Suppressor macrophage (primary cell): ENCODE measurements at places on chromosomes 16 and 17.

GRCh38 chr17:4998027-4998731 lies 429 bp downstream of the KIF1C start:
- no peak for DNase-seq

DNA sequence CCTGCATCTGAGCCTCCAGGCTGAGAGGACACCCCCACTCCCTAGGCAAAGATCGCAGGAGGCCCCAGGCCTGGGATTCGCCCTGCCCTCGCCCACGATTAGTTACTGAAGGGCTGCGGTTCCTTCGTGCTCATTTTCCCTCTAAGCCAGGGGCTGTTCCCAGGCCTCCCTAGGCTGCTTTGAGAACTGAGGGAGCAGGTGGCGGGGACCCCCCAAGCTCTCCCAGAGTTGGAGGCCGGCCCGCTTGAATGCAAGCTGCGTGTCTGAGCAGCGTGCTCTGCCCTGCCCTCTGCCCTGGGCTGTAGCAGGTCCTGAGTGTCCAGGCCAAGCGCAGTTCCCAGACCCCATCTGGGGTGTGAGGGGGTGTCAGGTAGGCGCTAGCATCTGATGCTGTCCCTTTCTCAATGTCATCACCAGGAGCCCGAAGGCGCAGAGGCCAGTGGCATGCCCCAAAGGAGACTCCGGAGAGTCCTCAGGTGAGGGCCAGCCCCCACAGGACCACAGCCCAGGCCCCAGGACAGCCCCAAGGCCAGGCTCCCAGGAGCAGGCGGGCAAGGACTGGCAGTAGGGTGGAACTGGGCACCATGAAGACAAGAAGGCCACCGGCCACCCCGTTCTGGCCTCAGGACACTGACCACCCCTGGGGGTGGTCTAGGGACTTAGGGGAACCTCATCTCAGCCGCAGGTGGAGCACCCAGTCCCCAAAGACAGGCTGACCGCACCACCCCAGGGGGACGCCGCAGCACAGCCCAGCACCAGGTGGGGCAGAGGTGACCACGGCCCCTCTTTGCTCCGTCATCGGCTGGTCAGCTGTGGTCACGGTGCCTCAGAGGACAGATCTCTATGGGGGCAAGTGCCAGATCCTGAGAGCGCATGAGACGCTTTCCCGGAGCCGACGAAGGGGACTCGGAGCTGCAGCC lies 14.6 kb downstream of the ENDOV start:
- no peak for DNase-seq

- no peak for DNase-seq
These were observed 55.4 kb upstream of the ENDOV start for GRCh38 chr17:80359422-80360110.

GRCh38 chr17:67992548-67993152 lies 3.6 kb downstream of the C17orf58 start:
- DNase-seq = peak; percentile 35

DNA sequence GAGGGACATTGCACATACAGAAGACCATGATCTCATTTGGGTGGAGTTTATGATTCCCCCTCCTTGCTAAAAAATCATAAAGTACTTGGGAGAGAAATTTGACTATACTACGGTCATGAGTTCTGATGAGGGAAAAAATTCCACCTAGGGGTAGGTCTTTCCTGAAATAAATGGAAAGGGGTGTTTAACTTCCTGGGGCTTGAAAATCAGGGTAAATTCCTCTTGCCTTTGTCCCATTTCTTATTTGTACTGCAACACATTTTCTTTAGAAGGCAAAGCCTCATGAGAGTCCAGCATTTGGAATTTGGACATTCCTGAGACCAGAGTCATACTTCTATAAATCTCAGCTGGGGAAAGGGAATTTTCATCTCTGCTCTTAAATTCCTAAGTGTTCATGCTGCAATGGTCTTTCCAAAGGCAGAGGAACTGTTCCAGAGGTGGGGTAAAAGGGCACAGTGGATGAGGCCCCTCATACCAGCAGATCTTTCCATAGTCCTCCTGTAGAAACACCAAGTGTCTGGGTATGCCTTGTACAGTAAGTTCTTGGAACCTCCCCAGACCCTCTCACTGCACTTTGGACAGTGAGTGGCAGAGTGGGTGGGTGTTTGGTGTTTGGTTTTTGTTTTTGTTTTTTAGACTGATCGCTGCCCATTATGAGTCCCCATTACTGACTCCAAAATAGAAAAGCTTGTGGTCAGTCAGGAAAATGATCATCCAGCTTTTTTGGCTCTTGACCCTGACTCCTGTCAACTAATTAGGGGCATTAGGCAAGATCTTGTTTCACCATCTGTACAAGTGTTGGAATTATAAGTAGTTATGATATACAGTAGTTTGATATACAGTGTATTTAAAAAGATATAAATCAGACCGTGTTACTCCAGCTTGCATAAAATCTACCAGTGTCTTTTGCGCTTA lies 6.0 kb downstream of the LYRM1 start:
- DNase-seq = no peak

DNA sequence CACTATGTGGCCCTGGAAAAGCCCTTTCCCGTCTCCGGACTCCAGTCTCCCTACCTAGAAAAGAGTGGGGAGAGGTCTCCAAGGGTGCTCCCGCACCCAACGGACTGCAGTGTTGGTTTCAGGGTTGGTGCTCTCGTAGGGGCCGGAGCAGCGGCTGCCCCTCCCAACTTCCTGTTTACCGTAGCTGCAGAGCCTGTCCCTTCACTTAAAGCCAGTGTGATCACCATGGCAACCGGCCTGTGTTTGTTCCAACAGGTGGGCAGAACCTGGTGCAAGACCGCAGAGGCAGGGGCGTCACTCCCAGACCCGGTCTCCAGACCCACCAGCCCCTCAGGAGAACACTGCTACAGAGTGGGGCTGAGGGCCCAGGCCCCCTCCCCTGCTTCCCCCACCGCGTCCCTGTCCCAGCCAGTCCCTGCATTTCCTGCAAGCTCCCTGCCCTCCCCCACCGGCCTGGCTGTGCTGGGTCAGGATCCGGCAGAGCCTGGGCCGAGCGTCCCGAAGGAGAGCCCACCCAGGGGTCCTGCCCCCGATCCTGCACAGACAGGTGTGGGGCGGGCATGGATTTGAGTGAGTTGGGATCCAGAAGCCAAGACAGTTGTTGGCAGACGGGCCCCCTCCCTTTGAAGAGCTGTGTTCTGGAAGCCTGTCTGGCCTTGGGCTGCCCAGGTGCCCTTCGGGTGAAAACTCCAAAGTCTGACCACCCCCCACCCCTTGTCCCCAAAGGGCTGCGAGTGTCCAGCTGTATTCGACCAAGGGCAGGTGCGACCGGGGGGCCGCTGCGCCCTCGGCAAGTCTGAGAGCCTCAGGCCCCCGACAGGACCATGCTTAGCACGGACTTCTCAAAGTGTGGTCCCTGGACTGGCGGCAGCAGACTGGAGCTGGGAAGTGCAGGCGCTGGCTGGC lies 1.5 kb upstream of the BAIAP3 start:
- peak; percentile 72 for DNase-seq

- no peak for DNase-seq
These were observed 103.0 kb upstream of the ELAC2 start for GRCh38 chr17:13120864-13121263.

- DNase-seq = peak; percentile 84
These were observed 25.7 kb downstream of the CIBAR2 start for GRCh38 chr16:85086347-85087291.

DNA sequence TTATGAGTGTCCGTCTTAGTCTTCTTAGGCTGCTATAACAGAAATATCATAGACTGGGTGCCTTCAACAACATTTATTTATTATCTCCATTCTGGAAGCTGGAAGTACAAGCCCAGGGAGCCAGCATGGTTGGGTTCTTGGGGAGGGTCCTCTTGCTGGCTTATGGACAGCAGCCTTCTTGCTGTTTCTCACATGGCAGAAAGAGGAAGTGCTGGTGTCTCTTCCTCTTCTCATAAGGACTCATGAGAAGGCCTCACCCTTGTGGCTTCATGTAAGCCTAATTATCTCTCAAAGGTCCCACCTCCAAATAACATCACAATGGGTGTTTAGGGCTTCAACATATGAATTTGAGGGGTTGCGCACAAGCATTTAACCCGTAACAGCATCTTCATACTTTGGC lies 207.0 kb upstream of the COX10 start:
- DNase-seq = peak; percentile 58

- peak; percentile 65 for DNase-seq
These were observed 13.1 kb upstream of the SREBF1 start for GRCh38 chr17:17849845-17850373.

DNA sequence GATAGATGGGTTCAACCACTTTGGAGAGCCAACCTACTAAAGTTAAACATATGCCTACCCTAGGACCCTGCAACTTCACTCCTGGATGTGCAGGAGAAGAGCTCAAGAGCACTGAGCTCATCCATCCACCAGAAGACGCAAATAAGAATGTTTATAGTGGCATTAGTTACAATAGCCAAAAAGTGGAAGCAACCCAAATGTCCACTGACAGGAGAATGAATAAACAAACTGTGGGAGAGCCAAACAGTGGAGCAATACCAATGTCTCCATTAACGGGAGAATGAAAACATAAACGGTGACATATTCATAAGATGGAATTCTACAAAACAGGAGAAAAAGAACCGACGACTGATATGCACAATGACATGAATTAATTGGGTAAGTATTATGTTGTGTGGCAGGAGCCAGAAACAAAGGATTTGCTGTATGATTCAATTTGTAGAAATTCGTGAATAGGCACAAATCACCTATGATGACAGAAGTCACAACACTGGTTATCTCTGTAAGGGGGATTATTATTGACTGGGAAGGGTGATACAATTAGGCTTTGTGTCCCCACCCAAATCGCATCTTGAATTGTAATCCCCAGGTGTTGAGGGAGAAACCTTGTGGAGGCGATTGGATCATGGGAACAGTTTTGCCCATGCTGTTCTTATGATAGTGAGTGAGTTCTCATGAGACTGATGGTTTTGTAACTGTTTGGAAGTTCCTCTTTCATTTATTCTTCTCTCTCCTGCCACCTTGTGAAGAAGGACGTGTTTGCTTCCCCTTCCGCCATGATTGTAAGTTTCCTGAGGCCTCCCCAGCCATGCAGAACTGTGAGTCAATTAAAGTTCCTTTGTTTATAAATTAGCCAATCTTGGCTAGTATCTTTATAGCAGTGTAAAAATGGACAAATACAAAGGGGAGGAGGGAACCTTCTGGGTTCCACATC lies 57.9 kb upstream of the PLCG2 start:
- DNase-seq = peak; percentile 53

- no peak for DNase-seq
These were observed 69.8 kb upstream of the METRNL start for GRCh38 chr17:83009414-83010205.

GRCh38 chr17:82963104-82963950 lies 116.1 kb upstream of the METRNL start:
- DNase-seq = peak; percentile 93

DNA sequence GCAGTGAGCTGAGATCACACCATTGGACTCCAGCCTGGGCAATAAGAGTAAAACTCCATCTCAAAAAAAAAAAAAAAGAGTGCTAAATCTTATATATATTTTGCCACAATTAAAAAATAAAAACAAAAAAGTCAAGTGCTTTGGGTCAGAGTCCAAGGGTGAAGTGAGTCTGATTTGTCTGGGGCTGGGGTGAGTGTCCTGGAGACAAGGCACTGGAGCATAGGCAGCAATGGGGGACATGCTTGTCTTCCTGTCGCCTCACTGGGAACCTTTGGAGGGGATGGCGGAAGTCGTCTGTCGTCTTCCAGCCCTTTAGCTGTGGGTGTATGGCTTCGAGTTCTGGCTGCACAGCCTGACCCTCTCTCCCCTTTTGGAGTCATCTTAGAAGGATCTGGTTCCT lies 167.1 kb downstream of the NTN1 start:
- DNase-seq = no peak

GRCh38 chr17:57109393-57110151 lies 24.5 kb downstream of the AKAP1 start:
- DNase-seq = no peak

DNA sequence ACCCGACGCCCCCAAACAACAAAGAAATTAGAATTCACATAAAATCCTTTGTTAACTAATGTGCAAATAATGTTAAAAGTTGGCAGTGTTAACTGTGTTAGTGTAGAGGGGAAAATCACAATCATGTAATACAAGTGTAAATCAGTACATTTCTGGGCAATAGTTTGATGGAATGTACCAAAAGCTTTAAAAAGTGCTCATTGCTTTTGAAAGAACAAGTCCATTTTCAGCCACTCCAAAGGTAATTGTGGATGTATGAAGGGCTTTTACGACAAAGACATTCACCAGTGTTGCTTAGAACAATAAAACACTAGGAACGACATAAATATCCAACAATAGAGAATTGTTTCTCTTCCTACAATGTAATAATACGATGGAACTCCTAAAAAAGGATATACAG lies 9.1 kb downstream of the GLOD4 start:
- DNase-seq = no peak

DNA sequence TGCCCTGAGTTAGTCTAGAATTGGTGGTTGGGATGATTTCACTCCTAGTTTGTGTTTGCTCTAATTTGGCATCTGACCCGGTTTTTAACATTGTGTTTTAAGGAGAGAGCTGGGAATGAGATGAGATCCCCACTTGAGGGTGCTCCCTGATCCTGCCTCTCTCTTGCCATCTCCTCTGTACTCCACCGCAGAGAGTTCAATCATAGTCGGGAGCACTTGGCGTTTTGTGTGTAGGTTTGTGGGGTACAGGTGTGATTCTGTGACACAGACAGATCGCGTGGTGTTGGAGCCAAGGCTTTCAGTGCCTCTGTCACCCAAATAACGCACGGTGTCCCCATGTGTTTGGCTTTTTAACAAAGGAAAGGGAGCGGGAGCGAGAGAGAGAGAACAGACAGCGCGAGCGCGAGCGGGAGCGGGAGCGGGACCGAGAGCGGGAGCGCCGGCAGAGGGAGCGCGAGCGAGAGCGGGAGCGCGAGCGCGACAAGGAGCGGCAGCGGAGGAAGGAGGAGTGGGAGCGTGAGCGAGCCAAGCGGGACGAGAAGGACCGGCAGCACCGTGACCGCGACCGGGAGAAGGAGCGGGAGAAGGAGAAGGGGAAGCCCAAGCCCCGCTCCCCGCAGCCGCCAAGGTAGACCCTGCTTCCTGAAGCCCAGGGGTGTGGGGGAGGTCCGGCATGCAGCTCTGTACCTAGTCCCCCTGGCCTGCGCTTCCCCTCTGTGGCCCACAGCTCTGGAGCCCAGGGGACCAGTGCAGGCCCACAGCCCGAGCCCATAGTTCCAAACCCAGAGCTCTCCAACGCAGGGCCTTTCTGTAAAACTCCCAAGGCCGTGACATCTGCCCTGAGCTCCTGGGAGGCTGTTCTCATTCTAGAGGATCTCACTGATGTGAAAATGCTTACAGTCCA lies 27.2 kb upstream of the IL17C start:
- DNase-seq = no peak

- peak; percentile 26 for DNase-seq
These were observed 25.1 kb downstream of the ALDH3A2 start for GRCh38 chr17:19673623-19674022.

- no peak for DNase-seq
These were observed 342.5 kb downstream of the CPPED1 start for GRCh38 chr16:12461201-12461600.

DNA sequence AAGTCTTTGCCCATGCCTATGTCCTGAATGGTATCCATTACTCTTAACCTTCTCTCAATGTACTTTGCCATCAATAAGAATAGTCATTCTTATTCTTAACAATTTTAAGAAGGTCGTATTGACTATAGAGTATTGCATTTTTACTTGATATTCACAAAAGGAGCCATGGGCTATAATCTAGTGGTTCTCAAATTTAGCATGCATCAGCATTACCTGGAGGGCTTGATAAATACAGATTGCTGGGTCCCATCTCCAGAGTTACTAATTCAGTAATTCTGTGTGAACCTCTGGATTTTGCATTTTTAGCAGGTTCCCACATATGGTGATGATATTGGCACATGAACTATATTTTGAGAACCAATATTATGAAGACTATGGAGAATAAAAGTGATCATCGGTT lies 89.6 kb downstream of the ABCA8 start:
- DNase-seq = no peak
